ENCODE measurements at places on chromosomes 7 and 10.

- no peak for DNase-seq
These were observed 49.2 kb downstream of the CUL2 start for GRCh38 chr10:35040760-35041501.

- DNase-seq: no peak
These were observed 41.2 kb upstream of the AKR1E2 start for GRCh38 chr10:4784667-4785333.

GRCh38 chr10:65194126-65194525, 1672.9 kb downstream of the REEP3 start:
- no peak for DNase-seq

DNA sequence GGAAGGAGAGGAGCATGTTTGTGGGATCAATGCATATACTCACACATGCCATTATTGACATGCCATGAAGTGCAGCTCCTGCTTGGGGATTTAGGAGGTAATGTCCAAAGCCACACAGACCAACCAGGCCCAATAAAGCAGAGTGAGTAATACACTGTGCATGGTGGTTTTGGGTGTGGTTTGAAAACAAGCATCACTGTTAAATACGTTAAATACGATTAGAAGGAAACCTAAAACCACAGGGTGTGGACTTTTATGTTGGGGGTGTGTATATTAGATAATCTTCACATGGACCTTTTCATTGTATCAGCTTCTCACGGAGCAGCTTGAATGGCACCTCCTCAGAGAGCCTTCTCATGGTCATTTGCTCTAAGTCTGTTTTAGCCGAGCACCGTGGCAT, 10.4 kb upstream of the EIF3A start:
- DNase-seq: no peak

DNA sequence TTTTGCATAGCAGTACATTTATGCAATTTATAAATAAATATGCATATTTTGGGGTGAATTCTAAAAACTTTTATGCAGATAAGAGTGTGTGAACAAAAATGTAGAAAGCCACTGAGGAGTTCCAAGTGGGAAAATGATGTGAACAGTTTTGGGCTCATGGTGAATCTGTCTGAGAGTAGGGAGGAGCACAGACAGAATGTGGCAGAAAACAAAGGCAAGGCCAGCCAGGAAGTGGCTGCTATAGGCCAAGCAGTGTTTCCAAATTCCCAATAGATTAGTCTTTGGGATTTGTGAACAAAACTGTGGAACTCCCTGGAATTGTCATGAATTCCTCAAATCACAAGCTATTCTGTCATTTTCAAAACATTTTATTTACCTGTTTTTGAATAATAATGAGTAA, 73.6 kb upstream of the AMPH start:
- DNase-seq: no peak

GRCh38 chr7:2959103-2959680, 84.5 kb downstream of the CARD11 start:
- DNase-seq: no peak

DNA sequence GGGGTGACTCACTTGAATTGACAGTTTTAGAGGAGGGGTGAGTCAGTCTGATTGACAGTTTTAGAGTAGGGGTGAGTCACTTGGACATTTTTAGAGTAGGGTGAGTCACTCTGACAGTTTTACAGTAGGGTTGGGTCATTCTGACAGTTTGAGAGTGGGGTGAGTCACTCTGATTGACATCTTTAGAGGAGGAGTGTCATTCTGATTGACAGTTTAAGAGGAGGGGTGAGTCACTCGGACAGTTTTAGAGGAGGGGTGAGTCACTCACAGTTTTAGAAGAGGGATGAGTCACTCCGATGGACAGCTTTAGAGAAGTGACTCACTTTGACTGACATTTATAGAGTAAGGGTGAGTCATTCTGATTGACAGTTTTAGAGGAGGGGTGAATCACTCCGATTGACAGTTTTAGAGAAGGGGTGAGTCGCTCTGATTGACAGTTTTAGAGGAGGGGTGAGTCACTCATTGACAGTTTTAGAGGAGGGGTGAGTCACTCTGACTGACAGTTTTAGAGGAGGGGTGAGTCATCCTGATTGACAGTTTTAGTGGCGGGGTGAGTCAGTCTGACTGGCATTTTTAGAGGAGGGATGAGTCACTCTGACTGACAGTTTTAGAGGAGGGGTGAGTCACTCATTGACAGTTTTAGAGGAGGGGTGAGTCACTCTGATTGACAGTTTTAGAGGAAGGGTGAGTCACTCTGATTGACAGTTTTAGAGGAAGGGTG, 595.9 kb downstream of the DNAJB6 start:
- DNase-seq: no peak

GRCh38 chr10:6364283-6364682, 161.6 kb downstream of the PFKFB3 start:
- DNase-seq: no peak

GRCh38 chr7:92848851-92849250, 12.5 kb upstream of the CDK6 start:
- no peak for DNase-seq

GRCh38 chr7:138233189-138233588, 156.9 kb downstream of the AKR1D1 start:
- DNase-seq: no peak

- DNase-seq: no peak
These were observed 55.2 kb upstream of the GDF10 start for GRCh38 chr10:47244560-47245500.

GRCh38 chr10:125926247-125926646, 29.9 kb downstream of the FANK1 start:
- DNase-seq: no peak

DNA sequence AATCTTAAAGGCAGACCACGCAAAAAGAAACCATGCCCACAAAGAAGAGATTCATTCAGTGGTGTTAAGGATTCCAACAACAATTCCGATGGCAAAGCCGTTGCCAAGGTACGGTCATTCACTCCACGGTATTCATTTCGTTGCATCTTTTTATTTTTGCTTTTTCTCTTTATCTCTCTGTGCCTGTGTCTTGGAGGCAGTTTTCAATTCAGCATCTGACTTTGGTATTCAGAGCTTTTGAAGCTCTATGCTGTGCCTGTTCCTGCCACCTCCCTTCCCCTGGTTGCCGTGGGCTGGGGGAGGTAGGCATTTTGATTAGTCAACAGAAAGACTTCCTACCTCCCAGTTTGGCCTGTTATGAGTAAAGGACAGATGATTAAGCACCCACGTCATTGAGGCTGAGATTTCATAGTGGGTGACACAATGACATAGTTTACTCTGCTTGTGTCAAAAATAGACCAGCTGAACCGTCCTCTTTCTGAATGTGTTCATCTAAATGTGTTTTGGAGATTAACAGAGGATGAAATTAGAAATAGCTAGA, 149.5 kb downstream of the ARID5B start:
- DNase-seq: no peak

DNA sequence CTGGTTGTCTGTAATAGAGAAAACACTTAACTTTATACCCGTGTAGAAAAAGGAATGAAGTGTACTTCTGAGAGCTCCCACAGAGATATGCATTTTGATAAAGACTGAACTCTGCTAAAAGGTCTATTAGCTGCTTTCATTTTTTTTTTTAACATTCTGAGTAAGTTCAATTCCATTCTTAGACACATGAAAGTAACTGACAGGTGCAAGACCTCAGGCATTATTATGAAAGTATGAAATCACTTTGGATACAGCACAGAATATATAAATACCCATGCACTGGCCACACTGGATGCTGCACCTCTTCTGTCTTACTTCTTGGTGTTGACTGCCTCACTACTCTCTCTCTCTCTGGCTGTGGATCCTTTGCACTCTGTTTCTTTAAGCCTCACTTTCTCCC, 46.2 kb downstream of the VWDE start:
- DNase-seq: no peak

DNA sequence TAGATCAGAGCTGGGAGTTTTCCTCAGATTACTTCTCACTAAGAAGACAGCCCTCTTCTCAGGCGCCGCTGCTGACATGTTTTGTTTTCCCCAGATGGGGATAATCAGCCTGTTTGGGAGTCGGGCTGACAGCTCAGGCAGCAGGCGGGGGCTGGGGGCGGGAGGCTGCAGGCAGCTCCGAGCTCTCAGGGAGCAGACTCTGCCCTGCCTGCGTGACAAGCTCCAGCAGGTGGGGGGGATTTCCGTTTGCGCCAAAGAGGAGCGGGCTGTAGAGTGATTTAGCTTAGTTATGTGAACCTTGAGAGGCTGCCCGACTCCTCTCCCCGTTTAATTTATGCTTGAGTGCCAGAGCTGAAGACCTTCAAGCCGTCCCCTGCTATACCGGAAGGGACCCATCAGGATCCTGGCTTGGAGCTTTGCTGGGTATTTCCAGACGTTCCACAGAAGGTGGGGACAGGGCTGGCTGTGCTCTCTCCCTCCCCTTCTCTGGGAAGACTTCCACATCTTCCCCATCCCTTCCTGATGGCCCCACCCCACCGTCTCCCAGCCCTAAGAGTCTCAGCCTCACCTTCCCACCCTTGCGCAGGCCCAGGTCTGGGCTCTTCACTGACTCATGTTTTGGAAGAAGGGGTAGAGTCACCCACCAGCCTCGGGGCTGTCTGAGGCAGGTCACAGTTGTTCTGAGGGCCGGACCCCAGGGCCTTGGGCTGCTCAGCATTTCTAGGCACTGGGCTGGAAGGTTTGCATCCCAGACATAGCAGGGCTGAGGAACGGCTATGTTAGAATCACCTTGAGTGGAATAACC, 24.7 kb upstream of the ADCYAP1R1 start:
- DNase-seq: peak; percentile 50

GRCh38 chr10:111698711-111699110, 484.9 kb downstream of the GPAM start:
- no peak for DNase-seq

- DNase-seq: peak; percentile 4
These were observed 348.2 kb upstream of the C7orf33 start for GRCh38 chr7:148242294-148242821.

DNA sequence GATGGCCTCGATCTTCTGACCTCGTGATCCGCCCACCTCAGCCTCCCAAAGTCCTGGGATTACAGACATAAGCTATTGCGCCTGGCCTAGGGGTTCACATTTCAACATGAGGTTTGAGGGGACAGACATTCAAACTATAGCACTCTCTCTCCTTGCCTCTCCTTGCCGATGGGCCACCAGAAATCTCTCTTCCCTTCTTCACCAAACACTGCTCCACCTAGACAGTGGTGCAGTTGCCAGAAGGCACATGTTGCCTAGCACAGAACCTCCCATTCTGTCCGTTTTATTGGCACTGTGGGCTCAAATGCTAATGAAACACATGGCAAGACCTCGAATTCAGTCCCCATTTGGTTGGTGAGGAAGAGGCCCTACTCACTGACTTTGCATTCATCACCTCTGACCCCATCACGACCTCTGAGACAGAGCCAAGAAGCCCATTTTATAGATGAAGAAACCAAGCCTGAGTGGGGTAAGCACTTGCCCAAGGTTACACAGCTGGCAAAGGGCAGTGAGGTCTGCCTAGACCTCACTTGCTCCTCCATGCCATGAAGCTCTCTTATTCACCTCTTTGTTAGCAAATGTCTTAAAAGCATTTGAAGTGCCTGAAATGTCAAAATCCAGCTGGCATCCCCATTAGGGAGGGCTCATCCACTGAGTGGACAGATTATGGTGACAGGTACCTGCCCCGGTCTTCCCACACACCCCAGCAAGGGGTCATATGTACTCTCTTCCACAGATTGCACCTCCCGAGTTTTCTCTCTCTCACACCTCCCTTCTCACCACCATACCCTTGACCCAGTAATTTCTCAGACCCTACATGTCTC, 34.0 kb downstream of the GPRIN2 start:
- no peak for DNase-seq

GRCh38 chr7:128718967-128719642, 20.1 kb upstream of the CALU start:
- no peak for DNase-seq

DNA sequence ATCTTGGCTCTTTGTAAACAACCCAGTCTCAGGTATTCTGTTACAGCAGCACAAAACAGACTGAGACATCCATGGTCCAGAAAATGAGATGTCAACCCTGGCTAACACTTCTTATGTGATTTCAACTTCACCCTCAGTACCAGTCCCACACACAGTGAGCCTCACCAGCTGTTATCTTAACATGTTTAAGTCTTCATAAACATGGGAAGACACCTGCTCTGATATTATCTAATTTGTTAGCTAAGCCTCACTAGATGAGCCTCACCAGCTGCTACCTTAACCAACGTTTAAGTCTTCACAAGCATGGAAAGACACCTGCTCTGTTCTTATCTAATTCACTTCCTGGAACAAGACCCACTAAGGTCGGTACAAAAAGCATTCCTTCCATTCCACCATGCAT, 130.8 kb downstream of the CALN1 start:
- no peak for DNase-seq

- peak; percentile 38 for DNase-seq
These were observed 64.9 kb upstream of the ADRB1 start for GRCh38 chr10:113978802-113979201.

- DNase-seq: no peak
These were observed 229.0 kb downstream of the STK31 start for GRCh38 chr7:23938937-23939552.

DNA sequence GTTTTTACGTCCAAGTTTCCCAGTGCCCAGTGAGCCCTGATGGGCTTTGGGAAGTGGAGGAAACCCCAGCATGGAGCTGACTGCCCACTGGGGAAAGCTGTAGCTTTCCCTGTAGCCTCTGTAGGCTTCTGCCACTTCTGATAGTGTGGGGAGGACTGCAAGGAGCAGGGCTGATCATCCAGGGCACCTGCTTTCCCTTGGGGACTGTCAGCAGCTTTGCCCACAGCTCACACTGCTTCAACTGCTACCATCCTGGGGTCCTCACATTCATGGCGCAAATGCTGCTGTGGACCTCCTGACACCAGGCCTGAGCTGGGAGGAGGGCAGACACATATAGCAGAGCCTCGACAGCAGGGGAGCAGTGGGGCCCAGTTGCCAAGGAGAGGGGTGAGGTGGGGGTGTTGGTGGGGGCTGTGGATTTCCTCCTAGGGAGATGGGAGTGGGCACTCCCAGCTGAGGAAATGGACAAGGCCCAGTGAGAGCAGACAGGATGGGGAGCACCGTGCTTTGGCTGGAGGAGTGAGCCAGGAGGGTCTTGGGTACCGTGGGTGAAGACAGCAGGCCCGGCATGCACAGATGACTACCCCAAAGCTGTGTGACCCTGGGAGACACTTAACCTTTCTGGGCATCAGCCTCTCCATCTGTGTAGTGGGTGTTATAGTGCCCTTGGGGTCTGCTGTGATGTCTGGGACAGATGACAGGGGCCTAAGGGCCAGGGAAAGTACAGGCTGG, 16.2 kb downstream of the RAMP3 start:
- DNase-seq: no peak

DNA sequence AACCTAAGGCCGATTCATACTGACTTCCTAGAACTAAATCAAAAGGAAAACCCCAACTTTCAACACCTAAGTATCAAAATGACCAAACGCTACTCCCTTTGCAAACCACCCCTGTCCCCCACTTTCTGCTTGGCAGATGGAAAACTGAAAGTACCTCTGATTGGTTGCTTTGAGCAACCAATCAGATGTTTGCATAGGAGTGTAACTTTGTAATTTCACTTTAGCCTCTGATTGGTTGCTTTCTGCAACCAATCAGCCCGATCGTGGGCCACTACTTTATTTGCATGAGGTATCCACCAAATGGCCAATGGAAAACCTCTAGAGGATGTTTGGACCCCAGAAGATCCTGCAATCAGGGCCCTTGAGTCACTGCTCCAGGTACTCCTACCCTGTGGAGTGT, 12.3 kb upstream of the SNX10 start:
- DNase-seq: no peak
